ENCODE measurements at places on chromosomes 3 and 15. TPM values are rescaled to one million over a fixed set of nuclear protein-coding genes. Genes with fewer than 3 reads are reported as not detected.

The FBN1 gene
- total RNA-seq, result 18.8 TPM

The PP2D1 gene
- not detected for total RNA-seq

The AADACL2 gene
- not detected for total RNA-seq

The SQOR gene
- total RNA-seq, result 2.9 TPM

The CNTN4 gene
- 134 TPM for total RNA-seq

The HESX1 gene
- total RNA-seq, result not detected
